CD4-positive, alpha-beta T cell treated with Interleukin-10 for 1 hour (primary cell): ENCODE measurements at places on chromosomes 4 and X.
A peak's percentile ranks its signal among the peaks of the same experiment; 100 is the strongest.

- no peak for DNase-seq
These were observed 10.1 kb downstream of the GDPD2 start for GRCh38 chrX:70432936-70433847.

- DNase-seq: no peak
These were observed 163.9 kb upstream of the IGFBP7 start for GRCh38 chr4:57274082-57274481.

DNA sequence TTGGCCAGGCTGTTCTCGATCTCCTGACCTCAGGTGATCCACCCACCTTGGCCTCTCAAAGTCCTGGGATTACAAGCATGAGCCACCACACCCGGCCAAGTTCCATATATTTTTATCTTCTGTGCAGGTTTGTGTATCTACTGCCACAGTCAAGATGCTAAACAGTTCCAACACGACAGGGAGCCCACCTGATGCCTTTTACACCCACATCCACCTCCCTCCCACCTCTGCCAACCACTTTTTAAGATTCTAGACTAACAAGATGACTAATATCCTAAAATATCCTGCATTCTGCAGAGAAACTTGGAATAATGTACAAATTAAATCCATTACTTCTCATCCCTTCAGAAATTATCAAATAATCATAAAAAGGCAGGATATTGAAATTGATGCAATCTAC lies 19.3 kb upstream of the RPL34 start:
- DNase-seq: no peak

GRCh38 chr4:151770154-151770553 lies 9.3 kb upstream of the GATB start:
- no peak for DNase-seq

DNA sequence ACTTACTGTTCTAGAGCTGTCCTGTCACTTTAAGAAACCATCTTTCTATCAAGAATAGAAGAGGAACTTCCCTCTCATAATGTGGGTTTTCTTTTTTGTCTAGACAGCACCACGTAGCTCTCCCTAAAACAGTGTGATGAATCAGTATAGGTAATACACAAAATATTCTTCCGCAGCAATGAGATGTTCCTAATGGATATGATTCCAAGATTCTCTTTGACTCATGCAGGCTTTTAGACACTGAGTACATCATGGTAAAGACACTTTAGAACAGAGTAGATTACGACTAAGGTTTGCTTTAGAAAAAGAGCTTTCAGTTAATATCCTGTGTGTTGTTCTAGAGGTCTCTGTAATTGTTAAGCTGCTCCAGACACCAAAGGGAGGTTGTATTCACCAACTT lies 69.8 kb downstream of the PTTG2 start:
- no peak for DNase-seq

DNA sequence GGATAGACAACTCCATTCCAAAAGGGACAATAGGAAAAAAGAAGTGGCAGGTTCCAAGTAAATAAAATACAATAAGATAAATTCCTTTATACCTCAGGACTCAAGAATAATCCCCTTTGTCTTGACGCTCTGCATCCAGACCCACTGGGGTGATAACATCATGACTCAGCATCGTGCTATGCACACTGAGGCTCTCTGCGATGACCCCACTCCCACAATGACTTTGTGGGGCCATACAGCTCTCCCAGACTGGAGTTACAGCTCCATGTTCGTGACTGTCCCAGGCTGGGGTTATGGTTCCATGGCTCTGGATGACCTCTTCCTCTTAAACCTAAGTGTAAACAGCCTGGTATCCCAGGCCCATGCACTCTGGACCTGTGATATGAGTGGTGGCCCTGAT lies 254.5 kb upstream of the ADGRL3 start:
- no peak for DNase-seq

GRCh38 chr4:151524610-151525009 lies 115.6 kb downstream of the FHIP1A start:
- DNase-seq: no peak

DNA sequence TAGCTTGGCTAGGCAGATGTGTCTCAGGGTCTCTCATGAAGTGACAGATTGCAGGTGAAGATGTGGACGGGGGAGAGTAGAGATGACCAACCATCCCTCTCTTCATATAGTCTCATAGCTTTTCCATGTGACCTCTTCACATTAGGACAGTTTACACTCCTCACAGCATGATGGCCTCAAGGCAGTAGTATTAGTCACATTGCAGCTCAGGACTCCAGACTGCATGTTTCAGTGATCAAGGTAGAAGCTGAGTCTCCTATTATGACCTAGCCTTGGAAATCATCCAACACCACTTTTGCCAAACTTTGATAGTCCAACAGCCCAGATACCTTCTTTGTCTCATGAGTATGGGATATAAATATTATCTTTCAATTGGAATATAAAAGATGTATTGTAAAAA lies 147.7 kb downstream of the GASK1B start:
- no peak for DNase-seq

- peak; percentile 79 for DNase-seq
These were observed 280.3 kb downstream of the INPP4B start for GRCh38 chr4:142565771-142566170.

DNA sequence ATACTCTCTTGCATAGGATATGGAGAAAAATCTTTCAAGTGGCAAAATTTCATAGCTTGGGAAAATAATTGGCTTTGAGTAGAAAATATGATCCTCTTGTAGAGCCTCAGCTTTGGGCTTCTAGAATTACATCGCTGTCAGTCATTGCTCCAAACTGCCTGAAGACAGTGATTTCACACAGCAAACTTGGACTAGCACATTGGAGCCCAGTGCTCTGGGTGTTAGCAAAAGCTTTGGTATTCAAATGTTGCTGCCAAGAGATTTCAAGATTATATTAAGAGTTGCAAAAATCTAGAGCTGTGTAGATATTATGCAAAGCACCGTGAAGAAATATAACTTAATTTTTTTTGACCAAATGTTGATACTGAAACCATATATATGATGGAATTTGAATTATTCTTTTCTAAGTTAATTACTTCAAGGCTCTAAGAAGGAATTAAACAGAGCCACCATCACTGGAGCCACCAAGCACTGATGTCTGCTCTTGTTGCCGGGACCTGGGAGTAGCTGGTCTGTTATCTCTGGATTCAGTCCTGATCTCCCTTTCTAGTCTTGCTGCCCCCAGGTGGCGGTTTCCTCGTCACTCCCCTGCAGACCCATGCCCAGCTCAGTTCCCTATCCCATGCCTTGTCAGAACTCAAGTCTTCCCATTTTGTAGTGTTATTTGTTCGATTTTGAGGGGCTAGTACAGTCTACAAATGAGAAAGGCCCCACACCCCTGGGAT lies 260.7 kb upstream of the SFRP2 start:
- no peak for DNase-seq

DNA sequence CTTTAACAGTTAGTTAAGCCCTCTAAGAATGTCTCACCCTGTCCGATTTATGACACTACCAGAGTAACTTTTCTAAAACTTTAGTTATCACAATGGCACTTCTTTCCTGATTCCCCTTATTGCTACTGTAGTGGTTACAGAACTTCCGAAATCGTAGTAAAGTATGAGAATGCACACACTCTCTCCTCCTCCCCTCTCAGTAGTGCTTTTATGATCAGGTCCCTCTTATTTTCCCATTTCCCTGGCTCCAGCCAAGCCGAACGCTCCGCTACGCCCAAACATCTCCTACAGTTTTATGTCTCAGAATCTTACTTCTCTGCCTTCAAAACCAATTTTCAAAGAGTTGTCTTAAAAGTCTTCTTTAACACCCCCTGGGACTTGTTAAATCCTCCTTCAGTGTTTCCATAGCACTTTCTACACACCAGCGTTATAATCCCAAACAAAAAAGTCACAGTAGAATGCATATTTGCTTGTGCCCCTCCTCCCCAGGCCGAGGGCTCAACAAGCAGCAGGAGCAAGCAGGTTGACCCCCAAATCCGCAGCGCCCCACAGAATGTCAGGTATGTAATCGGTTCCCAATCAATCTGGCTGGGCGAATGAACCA lies 671 bp downstream of the HPF1 start:
- no peak for DNase-seq

DNA sequence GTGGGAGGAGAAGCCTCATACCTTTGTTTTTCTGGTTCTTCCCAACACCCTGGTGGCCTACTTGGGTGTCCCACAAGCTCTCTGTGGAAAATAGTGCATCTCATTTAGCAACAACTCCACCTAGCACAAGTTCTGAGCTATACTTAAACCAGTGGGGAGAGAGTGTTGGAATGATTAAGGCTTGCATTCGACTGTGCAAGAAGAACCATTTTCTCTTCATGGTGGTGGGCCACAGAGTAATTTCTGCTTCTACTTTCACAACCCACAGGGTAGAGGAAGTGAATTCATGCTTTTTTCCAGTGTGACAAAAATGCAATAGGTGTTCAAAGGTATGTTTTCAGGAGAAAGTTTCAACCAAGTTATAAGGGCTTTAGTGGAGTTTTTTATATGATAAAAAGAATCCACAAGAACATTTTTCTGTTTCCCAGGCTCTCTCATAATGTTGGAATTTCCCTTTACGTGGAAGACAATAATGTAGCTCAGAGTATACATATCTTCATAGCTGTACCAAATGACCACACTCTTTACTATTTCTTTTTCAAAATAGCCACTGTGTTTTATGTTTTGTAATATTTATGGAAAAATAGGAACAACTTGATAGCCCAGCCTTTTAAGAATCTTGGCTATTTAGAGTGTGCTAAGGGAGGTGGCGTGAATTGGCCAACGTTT lies 80.3 kb upstream of the HHIP start:
- no peak for DNase-seq

DNA sequence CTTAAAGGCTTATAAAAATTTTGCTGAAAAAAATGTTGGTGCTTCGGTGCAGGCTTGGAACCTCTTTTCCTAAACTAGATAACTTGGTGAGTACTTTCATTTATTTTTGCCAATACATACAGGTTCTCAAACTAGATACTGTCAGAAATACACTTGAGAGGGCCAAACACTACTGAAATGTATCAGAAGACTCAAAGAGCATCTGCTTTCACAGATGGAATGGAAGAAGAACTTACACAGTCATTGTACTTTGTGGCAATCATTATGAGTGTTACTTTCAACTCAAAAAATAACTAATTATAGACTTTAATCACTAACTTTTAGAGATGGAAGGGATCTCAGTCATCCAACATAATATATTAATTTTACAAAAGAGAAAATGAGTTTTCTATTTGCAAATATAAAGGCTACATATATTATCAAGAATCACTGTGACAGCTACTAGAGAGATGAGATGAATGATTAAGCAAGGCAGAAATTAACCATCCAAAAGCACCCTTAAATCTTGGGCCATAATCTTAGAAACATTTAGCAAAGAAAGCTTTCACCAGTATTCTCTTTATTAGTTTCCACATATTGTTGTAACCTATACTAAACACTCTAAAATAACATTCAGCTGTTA lies 1.0 kb downstream of the ENAM start:
- DNase-seq: no peak

- DNase-seq: no peak
These were observed 36.1 kb downstream of the DCK start for GRCh38 chr4:71029504-71029903.
